ENCODE measurements at places on chromosomes 2 and 18.

- no peak for DNase-seq
Measured at GRCh38 chr18:25678221-25678620, 326.3 kb upstream of the ZNF521 start.

- DNase-seq: no peak
Measured at GRCh38 chr2:227160164-227160563, 3.8 kb downstream of the COL4A4 start.

GRCh38 chr2:104834431-104835153, 19.3 kb upstream of the POU3F3 start:
- no peak for DNase-seq

- no peak for DNase-seq
Measured at GRCh38 chr2:106147159-106147558, 46.9 kb downstream of the UXS1 start.

GRCh38 chr2:127620866-127621265, 25.1 kb upstream of the GPR17 start:
- DNase-seq: no peak

DNA sequence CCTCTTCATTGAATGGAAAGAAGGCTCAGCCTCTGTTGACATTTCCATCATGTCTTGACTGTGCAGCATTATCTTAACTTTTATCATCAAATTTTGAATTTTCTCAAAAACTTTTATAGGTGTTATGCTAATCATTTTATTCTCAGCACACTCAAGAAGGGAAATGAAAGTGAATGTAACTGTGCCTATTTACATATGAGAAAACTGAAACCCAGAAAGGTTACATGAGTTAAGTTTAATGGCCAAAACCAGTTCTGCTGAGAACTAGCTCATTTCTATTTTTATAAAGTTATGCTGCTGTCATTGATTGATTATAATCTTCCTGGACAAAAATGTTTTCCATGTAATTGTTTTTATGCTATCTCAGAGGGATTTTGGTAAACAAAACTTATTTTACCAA, 618.8 kb upstream of the NRXN1 start:
- no peak for DNase-seq

- no peak for DNase-seq
Measured at GRCh38 chr2:34991508-34992274, 1363.9 kb upstream of the CRIM1 start.

Measured in activated CD4-positive, CD25-positive, alpha-beta regulatory T cell treated with anti-CD3 and anti-CD28 coated beads, Interleukin-2, amount 50 U/mL, for 16 hours (primary cell).